ENCODE measurements at places on chromosomes 11 and 22.
A peak's percentile ranks its signal among the peaks of the same experiment; 100 is the strongest.

GRCh38 chr11:62876712-62877111 lies 4.0 kb upstream of the SLC3A2 start:
- DNase-seq, result no peak

DNA sequence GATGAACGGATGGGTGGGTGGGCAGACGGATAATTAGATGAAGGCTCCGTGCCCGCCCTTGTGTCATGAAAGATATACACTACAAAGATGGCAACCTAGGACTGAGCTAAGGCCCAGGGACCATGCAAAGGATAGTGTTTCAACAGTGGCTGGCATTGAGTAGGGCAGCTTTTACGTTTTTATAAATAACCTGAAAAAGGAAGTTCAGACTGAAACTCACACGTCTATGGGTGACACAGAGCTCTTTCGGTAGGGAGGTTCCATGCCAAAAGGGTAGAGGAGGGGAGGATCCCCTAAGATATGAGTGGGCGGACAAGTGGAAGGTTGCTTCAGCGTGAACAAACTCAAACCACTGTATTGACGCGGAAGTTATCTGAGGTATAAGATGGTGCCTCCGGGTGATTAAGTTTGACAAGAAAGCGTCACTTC lies 90.5 kb downstream of the UBASH3B start:
- DNase-seq, result no peak

- DNase-seq, result no peak
These were observed 3.6 kb upstream of the OR2AT4 start for GRCh38 chr11:75100314-75100713.

DNA sequence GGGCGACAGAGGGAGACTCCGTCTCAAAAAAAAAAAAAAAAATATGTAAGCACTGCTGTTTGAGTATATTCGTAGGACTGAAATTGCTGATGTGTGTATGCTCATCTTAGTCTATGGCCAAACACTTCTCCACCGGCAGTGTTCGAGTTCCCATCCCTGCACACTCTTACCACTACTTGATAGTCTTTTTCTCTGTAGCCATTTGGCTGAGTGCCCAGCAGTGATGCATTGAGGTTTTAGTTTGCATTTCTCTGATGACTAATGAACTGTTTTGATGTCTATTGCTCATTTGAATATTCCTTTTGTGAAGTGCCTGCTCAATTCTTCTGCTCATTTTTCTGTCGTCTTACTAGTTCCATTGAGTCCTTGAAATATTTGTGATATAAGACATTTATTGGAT lies 1.9 kb downstream of the TIRAP start:
- peak; percentile 95 for DNase-seq

- no peak for DNase-seq
These were observed 36.7 kb upstream of the PLET1 start for GRCh38 chr11:112297248-112297866.

GRCh38 chr11:81394311-81394710 lies 1339.4 kb downstream of the FAM181B start:
- DNase-seq, result no peak

- DNase-seq, result no peak
These were observed 175.5 kb downstream of the ADAMTS15 start for GRCh38 chr11:130623670-130624668.

DNA sequence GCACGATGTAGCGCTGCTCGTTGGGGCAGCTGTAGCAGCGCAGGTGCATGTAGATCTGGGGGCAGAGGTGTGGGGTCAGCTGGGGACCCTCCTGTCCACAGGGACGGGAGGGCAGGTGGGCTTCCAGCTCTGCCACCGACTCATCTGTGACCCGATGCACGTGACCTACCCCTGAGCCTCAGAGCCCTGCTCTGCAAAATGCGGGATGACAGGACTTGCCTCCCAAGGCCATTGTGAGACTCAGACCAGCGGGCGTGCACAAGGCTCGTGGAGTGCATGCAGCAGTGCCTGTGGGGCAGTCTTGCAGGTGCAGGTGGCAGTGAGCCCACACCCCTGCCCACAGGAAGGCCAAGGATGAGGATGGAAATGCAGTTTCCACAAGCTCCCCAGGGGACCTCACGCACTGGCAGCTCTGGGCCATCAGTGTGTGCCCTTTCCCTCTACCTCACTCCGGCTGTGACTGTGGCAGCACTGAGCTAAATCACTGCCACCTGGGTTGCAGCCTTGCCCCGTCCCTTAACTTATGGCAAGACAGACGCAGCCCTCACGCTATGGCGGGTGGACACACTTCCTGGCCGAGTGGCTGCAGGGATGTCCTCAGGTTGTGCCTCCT lies 26.7 kb downstream of the TMEM184B start:
- no peak for DNase-seq

DNA sequence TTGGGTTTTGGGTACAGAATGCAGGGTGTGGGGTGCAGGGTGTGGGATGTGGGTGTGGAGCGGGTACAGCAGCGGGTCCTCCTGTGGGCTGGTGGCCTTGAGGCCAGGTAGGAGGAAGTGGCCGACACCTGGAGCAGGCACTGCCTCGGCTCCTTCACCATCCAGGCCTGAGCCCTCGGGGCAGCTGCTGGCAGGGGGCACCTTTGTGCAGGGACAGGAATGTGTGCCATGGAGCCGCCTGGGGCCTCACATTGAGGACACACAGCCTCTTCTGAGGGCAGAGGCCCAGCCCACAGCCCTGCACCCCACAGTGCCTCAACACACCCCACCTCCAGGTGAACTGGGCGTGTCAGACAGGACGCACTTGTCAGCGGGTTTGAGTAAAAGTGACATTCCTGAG lies 984.0 kb downstream of the BRD1 start:
- DNase-seq, result no peak

DNA sequence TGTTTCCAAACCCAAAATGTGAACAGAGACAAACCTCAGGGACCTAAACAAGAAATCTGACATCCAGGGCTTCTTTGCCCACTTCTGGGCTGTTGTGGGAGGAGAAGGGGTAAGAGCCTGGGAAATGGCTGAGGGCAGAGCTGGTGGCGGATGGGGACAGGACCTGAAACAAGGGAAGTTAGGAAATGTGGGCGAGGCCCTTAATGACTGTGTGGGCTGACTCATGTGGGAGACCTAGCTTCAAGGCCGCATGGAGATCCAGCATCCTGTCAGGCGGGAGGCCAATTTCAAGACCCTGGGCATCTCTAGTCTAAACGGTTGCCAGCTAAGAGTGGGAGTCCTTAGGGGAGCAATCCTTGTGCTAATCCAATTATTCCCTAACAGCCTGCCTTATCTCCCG lies 2.1 kb upstream of the OAF start:
- DNase-seq, result no peak

- no peak for DNase-seq
These were observed 607.3 kb upstream of the CADM1 start for GRCh38 chr11:116111546-116111945.

DNA sequence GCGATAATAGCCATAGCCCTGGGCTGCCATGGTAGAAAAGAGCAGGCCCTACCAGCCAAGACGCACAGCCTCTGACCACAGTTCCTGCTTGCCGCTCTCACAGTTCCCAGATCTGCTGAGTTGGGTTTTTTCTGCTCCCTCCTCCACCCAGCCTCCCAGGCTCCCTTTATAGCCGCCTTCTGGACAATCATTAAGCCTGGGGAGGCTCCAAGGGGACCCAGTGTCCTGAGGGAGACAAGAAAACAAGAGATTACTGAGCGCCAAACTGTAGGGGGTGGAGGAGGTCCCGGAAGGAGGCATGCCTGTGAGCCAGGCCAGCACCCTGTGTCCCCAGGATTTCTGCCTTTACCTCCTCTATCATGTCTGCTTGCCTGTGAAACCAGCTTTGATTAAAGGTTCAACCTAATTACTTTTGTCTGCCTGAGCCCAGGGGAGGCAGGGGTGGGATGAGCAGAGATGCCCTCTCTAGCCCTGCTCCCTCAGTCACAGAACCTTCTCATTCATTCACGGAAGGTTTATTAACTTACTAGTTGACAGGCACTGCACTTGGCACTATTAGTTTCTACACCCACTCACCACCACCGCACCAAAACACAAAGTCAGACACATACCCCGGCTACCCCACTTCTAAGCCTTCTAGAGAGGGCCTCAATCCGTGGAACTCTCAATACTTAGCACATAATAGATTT lies 1.2 kb downstream of the SLC37A4 start:
- no peak for DNase-seq

DNA sequence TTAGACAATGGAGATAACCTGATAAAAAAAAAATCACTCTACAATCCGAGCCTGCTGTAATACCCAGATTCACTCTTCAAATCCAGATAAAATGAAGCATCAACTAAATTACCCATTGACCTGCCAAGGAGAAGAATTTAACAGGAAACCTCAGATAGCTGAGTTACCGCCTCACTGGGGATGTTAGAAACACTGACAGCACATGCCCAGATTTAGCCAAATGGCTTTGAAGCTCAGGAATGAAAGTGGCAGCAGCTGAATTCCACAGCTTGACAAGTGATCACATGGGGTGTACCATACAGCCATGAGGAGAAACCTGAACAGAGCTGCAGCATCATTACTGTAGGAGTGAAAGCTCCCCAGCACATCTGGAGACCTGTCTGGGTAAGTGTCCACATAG lies 807.6 kb downstream of the DLG2 start:
- DNase-seq, result no peak

GRCh38 chr11:33435216-33435615 lies 178.0 kb downstream of the HIPK3 start:
- no peak for DNase-seq

DNA sequence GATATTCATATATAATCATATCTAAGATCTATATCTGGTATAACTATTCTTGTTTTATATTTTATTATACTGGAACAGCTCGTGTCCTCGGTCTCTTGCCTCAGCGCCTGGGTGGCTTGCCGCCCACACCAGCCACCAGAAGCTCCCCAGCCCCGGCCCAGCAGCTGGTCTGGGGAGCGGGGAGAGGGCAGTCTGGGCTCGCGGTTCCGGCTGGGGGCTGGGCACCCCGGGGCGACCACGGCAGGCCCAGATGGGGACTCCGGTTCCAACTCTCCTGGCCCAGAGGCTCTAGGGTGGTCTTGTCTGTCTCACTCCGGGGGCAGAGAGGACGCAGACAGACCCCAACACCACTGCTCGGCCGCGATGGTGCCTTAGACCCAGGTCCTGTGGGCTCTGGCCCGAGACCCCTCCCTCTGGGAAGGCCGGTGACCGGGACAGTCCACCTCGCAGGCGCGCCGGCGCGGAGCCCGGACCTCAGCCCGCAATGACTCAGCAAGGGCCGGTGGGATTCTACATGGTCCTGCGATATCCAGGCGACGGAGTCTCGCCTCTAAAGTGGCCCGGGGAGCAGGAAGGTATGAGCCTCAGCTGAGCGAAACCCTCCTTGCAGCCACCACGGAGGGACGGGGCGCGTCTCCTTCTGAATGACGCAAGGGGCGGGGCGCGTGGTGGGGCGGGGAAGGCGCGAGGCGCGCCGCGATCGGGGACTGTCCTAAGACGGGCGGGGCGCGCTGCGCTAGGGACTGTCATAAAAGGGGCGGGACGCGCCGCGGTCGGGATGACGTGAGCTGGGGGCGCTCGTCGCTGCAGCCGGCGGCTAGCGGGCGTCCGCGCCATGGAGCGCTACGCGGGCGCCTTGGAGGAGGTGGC lies at the start of gene DGCR6:
DGCR6 (plus strand) TSS at position 781 of the 870 bp plus-strand sequence; CDS start at position 836, 55 bp downstream.
- no peak for DNase-seq
